ENCODE measurements at places on chromosomes 5 and 9.

DNA sequence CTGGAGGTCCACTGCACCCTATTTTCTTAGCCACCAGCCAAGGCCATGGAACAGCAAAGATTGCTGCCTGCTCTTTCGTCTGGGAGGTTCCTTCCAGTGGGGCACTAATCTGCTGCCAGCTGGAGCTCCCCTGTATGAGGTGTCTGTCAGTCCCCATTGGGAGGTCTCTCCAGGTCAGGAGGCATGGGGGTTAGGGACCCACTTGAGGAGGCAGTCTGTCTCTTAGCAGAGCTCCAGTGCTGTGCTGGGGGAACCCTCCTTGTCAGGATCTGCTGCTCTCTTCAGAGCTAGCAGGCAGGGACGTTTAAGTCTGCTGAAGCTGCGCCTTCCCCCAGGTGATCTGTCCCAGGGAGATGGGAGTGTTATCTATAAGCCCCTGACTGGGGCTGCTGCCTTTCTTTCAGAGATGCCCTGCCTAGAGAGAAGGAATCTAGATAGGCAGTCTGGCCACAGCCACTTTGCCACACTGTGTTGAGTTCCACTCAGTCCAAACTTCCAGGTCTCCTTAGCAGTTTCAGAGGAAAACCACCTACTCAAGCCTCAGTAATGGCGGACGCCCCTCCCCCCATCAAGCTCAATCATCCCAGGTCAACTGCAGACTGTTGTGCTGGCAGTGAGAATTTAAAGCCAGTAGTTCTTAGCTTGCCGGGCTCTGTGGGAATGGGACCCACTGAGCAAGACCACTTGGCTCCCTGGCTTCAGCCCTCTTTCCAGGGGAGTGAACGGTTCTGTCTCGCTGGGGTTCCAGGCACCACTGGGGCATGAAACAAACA lies 317.7 kb downstream of the LRRC70 start:
- no peak for DNase-seq

GRCh38 chr9:26175264-26175663 lies 497.0 kb upstream of the TUSC1 start:
- no peak for DNase-seq

- DNase-seq = no peak
These were observed 224.7 kb downstream of the FSTL4 start for GRCh38 chr5:133387621-133388020.

DNA sequence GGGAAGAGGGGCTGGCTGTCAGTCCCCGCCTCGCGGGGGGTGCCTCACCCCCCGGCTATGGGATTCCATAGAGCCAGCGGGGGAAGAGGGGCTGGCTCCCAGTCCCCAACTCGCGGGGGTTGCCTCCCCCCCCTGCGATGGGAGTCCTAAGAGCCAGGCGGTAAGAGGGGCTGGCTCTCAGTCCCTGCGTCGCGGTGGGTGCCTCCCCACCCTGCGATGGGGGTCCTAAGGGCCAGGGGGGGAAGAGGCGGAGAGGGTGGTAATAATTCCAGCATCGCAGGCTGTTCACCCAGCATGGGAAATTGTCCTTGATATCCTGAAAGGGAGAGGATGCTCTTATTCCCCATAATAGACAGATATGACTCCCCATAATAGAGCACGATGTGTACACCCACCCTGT lies 9.6 kb upstream of the LCN2 start:
- no peak for DNase-seq

- no peak for DNase-seq
These were observed 212.2 kb downstream of the PDZD2 start for GRCh38 chr5:31850981-31851689.

GRCh38 chr9:127741831-127742434 lies 6.8 kb upstream of the TOR2A start:
- DNase-seq = no peak

- no peak for DNase-seq
These were observed 1079.3 kb upstream of the CDH9 start for GRCh38 chr5:28117691-28118090.

DNA sequence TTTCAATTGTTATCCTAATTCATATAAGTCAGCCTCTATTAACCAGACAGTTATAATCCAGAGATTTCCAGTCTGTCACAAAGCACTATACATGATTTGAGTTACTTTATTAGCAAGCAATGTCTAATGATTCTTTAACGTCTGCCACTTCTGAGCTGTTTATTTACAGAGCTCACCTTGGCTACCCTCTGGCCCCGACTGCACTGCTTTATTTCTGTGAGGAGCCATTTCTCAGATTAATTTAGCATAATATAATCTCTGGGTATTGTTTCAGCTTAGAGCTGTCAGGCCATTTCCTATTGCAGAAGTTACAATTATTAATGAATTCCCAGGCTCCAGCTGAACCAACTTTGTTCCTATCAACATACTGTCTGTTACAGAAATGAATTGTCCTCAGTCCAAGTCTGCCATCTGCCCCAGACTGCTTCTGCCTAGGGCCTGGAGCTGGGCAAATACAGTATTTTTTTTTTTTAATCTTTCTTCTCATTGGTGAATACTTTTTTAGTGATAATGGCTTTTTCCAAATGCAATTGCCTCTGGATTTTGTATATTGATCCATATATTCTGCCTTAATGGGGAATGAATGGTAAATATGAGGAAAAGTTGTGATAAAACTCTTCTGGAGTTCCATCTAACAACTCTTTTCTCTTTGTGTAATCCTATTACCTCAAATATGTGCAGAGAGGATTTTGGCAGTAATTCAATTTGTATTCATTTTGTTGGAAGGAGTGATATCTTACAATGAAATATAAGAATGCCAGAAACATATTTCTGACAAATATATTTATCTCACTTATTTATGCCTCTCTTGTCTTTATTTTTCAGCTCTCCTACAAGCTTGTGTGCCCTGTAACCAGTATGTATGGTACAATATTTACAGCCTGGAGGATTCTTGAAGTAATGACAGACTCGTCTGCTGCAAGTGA lies 104.7 kb downstream of the FOCAD start:
- DNase-seq = no peak

GRCh38 chr5:167984951-167985350 lies 306.5 kb upstream of the WWC1 start:
- no peak for DNase-seq

DNA sequence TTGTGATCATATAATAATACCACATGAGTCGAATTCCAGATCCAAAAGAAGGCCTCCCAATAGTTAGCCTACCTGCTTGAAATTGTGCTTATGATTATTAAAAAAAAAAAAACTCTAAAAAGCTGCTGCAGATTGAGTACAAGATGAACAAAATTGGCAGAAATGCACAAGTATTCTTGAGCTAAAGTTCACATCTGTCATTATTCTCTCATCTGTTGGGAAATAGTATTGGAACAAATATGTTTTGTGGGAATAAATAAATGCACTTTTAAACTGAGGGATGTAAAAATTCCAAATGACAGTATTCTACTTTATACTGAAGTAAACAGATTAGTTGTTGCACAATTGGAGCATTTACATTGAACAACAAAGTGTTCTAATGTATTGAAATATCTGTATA lies 15.7 kb downstream of the DAB2 start:
- no peak for DNase-seq

DNA sequence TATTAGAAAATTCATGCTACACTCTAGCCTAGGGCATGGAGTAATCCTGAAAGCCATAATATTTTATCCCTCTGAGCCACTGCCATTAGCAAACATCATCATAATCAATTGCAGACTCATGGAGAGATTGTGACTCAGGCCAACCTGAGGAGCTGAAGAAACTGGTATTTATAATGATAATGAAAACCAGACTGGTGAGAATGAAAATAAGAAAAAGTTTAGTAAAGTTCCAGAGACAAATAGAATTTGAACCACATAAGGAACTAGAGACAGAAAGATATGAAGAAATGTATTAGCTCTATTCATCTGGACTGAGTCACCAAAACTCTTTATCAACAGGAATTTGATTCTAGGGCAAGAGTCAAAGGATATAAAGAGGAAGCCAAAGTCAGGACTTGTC lies 158.7 kb downstream of the DRD1 start:
- no peak for DNase-seq

- no peak for DNase-seq
These were observed 500.7 kb downstream of the SPATA31D1 start for GRCh38 chr9:82489201-82489821.

DNA sequence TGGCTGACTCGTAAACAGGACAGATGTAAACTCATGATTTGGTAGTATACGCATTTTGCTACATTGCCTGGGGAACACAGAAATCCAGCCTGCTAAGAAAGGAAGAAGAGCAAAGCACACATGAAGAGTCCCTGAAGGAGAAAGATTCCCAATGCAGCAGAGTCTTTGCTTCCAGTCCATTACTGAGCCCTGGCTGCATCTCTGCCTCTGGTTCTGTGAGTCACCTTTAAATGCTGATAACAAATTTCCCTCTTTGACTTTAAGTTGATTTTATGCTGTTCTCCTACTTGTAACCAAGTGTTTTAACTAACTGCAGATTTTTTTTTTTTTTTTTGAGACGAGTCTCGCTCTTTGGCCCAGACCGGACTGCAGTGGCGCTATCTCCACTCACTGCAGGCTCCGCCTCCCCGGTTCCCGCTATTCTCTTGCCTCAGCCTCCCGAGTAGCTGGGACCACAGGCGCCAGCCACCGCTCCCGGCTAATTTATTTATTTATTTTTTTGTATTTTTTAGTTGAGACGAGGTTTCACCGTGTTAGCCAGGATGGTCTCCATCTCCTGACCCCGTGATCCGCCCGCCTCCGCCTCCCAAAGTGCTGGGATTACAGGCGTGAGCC lies 8.5 kb upstream of the PRXL2C start:
- DNase-seq = no peak

DNA sequence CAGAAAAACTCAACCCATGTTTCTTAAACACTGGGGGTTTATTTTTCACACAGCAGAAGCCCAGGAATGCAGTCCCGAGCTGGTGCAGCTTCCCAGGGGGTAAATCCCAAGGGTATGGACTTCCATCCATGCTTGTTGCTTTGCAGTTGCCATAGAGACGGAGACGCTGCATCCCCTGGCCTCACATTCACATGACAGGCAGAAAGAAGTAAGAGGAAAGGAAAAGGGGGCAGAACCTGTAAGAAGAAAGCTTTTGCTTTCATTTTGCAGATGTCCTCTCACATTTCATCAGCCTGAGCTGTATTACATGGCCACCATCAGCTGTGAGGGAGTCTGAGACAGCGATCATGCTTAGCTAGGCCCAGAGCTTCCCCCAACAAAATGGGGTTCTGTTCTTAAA lies 321.0 kb downstream of the AGTPBP1 start:
- DNase-seq = no peak

- DNase-seq = no peak
These were observed 93.3 kb downstream of the BARX1 start for GRCh38 chr9:93861736-93862358.

DNA sequence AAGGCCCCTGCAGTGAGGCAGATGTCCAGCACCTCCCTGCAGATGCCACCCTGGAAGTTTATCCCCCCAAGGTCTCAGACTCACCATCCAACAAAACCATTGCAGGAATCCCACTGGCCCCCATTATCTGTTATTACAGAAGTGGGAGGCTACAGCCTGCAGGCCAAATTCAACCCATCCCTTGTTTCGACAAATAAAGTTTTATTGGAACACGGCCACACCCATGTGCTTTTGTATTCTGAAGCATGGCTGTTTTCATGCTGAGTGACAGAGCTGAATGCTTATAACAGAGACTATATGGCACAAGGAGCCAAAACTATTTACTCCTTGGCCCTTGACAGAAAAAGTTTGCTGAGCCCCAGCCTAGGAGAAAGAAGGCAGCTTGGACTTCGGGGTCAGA lies 428.8 kb downstream of the CDK5RAP2 start:
- no peak for DNase-seq

- DNase-seq = no peak
These were observed 17.6 kb downstream of the GM2A start for GRCh38 chr5:151270599-151270998.

- DNase-seq = no peak
These were observed 202.0 kb downstream of the BRINP1 start for GRCh38 chr9:119167267-119167666.

DNA sequence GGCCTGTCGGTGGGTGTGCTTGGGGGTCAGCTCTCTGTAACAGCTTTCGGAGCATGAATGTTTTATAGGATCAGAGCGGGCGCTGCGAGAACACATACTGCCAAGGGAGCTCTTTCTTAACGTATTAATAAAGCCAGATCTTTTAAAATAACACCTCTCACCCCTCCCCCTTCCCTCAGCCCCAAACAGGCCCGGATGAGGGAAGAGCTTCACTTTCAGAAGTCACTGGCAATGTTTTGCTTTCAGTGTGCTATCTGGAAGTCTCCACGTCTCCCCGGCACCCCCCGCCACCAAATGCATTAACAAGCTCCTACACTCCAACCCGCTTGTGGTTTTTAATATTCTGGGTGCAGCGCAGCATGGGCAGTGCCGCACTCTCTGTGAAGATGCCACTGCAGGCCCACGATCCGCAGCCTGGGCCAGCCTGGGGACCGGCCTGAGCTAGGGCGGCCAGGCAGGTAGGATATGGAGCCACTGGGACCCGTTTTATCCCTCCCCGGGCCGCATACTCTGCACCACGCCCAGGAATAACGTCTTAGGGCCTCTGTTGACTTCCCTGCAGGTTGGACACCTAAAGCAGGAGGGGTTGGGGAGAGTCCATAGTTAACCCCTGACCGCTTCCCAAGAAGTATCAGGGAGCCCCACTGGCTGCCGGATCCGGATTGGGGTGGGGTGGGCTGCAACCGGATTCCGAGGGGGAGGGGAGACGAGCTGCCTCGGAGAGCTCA lies 12.6 kb downstream of the NR2F1 start:
- DNase-seq = no peak

- no peak for DNase-seq
These were observed 213.2 kb downstream of the TMC1 start for GRCh38 chr9:72734631-72735030.

- no peak for DNase-seq
These were observed 293.9 kb upstream of the TARS1 start for GRCh38 chr5:33146881-33147280.

DNA sequence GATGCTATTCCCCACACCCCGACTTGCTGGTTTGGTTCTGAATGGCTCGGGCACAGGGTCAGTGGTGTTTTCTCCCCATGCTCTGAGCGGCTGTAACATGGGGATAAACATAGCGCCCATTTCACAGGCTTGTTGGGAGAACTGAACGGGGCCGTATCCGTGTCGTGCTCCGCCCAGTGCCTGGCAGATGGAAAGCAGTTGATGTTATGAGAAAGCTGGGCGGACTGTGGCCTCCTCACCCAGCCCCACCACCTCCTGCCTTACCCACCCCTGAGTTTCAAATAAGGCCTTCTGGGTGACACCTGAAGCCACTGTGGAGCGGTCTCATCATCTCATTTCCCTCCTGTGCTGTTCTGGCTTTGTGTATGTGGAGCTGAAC lies 14.5 kb downstream of the ORM2 start:
- no peak for DNase-seq

GRCh38 chr9:111456529-111456928 lies 27.7 kb downstream of the ECPAS start:
- no peak for DNase-seq

- no peak for DNase-seq
These were observed 1271.6 kb downstream of the CDH12 start for GRCh38 chr5:21581508-21581907.

DNA sequence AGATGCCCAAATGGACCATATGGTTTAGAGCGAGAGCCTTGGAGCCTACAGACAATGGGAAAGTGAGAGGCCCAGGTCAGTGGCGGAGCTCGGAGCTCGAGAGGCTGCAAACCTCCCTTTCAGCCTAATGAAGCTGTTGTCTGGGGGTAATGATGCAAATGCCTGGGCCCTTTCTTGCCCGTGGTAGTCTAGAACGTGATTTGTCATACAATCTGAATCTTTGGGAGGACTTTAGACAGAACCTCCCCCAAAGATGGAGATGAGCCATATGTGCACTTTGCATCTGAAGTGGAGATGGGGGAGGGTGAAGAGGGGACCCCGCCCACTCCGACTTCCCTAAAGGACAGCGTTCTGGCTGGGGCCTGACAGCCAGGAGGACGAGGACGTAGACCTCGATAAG lies 10.3 kb upstream of the NEUROG1 start:
- no peak for DNase-seq
